Lower leg skin (tissue), 4 donors: ENCODE measurements at places on chromosomes 4 and X.
A peak's percentile ranks its signal among the peaks of the same experiment; 100 is the strongest.

GRCh38 chr4:139978692-139979091 lies 175.3 kb downstream of the MAML3 start:
- no peak for DNase-seq

- no peak for DNase-seq
Measured at GRCh38 chrX:42384956-42385355, 393.0 kb downstream of the PPP1R2C start.

- DNase-seq: no peak
Measured at GRCh38 chr4:54440394-54441136, 211.5 kb downstream of the PDGFRA start.

DNA sequence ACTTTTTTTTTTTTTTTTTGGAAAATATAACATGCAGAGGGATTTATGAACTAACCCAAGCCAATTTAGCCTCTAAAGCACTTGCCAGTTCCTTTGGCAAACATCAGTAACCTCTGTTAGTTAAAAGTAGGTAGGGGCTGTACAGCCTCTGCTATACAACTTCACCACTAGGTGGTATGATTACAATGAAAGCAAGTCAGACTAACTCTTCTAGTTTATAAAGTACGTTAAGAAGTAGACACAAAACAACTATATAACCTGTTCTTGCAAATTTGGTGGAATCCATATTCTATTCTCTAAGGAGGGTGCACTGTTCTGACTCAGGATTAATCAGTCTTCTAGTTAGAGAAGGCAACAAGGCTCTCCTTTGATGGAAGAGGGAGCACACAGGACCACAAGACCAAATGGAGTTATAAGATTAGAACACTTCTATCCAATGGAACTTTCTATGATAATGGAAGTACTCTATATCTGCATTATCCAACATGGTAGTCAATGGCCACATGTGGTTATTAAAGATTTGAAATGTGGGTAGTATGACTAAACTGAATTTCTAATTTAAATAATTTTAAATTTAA lies 12.8 kb downstream of the AIMP1 start:
- no peak for DNase-seq

- DNase-seq: no peak
Measured at GRCh38 chr4:158824425-158825274, 55.8 kb downstream of the FNIP2 start.

- DNase-seq: no peak
Measured at GRCh38 chrX:112687189-112687691, 7.5 kb upstream of the LHFPL1 start.

DNA sequence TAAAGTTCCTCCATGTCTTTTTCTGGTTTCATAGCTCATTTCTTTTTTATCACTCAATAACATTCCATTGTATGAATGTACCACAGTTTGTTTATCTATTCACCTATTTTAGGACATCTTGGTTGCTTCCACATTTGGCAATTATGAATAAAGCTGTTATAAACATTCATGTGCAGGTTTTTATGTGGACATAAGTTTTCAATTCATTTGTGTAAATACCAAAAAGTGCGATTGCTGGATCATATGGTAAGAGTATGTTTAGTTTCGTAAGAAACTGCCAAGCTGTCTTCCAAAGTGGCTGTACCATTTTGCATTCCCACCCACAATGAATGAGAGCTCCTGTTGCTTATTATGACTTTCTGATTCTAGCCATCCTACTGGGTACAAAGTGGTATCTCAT lies 36.3 kb upstream of the ZFX start:
- DNase-seq: no peak

DNA sequence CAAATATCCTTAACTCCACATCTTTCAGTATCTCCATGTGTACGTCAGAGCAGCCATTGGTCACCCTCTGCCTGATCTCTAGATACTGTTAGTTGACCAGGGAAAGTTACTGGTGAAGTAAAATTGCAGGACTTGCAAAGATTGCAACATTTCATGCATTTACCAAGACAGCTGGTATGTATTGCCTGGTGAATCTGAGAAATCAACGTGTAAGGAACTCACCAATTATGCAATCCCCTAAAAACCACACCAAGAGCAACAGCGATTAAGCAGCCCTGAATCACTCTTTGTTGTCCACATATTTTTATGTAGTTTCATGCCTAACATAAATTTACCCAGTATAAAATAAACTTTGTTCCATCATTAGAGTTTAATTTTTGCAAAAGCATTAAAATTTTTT lies 271.2 kb downstream of the NLGN4X start:
- DNase-seq: no peak

DNA sequence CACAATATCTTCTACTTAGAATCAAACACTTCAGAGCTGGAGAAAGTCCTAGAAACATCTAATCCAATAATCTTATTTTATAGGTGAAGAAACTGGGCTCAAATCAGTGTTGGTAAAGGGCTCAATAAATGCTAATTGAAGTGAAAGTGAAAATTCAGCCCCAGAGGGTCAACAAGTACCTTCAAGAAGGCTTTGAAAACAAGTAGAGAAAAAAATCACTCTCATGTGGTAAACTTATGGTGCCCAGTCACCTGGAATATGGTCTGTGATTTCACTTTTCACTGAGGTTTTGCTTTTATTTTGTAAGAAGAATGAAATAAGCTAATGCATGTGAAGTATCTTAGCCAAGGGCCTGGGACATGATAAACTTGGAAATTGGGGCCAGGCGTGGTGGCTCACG lies 29.1 kb upstream of the EIF4E start:
- DNase-seq: no peak

DNA sequence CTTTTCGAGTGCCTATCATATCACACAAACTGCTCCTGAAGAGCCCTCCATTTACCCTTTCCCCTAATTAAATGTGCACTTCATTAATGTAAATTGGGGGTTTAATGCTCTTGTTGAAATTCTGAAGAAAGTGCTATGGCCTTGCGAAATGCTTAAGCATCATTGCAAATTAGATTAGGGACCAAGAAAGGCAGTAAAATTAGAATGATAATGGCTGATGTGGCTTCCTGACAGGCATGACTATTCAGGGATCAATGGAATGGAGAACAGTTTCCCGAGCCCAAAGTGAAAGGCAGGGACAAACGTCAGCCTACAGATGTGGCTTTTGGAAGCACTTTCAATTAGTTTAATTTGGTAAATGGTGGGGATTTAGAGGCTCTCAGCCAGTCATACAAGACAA lies 120.1 kb downstream of the NKX6-1 start:
- no peak for DNase-seq

DNA sequence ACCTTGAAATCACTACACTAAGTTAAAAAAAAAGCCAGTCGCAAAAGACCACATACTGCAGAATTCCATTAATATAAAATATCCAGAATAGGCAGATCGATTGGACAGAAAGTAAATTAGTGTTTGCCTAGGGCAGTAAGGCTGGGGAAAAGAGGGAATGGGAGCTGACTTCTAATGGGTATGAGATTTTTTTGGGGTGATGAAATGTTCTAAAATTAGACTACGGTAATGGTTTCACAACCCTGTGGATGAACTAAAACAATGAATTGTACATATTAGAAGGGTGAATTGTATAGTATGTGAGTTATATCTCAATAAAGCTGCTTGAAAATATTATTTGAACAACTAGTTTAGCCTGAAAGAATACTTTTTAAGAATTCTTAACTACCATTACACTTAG lies 6.7 kb upstream of the GPRIN3 start:
- no peak for DNase-seq

- no peak for DNase-seq
Measured at GRCh38 chr4:24565054-24565453, 19.3 kb downstream of the DHX15 start.

DNA sequence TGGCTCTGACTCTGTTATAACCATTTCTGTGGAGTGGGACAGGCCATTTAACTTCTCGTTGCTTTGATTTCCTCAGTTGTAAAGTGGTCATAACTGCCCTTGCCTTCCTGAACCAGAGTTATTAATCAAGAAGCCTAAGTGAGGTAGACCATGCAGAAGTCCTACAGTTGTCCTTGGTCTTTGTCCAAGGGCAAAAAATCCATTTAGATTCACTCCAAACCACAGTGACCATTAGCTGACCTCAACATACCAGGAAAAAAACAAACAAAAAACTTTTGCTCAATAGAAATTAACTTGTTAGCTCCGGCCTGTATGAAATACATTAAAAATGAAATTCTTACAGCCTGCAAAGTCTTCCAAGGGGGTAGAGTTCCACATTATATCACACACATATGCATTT lies 52.7 kb downstream of the TBC1D9 start:
- DNase-seq: no peak

GRCh38 chrX:102712216-102712966 lies at the start of gene GPRASP2:
TSS of gene GPRASP2 (plus strand) at chrX:102712448. CDS start at chrX:102714870, 2,422 bp downstream.
- DNase-seq: peak; percentile 14

GRCh38 chrX:54776061-54776460 lies 22.0 kb downstream of the ITIH6 start:
- DNase-seq: no peak

- no peak for DNase-seq
Measured at GRCh38 chr4:21452931-21453330, 495.6 kb downstream of the KCNIP4 start.

DNA sequence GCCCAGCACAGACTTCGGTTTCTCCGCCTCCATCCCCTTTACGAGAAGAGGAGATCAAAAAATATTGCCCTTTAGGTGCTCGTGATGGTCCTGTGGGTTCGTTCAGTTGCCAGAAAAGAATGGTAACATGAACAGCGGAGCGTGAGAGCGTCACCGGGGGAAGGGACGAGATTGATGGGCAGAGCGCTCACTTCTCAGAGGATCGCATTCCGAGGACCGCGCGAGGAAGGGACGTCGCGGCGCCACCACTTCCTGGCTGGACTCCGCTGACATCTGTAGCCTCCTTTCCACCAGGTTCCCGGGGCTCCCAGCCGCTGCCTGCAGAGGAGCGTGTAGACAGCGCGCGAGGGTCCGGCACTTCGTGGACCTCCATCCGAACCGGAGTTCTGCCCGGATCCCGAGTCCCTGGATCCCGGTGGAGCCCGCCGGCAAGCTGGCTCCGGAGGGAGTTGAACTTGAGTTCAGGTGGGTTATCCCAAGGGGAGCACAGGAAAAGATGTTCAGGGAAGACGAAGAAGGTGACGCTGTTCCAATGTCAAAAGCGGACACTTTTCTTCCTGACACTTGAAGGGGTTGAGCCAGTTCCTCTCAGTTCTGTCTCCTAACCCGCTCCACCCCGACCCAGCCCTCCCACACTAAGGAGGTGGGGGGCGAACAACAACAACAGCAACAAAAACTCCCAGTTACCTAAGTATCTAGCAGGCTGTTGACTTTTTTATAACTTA lies 484 bp downstream of the GALNTL6 start:
- no peak for DNase-seq

DNA sequence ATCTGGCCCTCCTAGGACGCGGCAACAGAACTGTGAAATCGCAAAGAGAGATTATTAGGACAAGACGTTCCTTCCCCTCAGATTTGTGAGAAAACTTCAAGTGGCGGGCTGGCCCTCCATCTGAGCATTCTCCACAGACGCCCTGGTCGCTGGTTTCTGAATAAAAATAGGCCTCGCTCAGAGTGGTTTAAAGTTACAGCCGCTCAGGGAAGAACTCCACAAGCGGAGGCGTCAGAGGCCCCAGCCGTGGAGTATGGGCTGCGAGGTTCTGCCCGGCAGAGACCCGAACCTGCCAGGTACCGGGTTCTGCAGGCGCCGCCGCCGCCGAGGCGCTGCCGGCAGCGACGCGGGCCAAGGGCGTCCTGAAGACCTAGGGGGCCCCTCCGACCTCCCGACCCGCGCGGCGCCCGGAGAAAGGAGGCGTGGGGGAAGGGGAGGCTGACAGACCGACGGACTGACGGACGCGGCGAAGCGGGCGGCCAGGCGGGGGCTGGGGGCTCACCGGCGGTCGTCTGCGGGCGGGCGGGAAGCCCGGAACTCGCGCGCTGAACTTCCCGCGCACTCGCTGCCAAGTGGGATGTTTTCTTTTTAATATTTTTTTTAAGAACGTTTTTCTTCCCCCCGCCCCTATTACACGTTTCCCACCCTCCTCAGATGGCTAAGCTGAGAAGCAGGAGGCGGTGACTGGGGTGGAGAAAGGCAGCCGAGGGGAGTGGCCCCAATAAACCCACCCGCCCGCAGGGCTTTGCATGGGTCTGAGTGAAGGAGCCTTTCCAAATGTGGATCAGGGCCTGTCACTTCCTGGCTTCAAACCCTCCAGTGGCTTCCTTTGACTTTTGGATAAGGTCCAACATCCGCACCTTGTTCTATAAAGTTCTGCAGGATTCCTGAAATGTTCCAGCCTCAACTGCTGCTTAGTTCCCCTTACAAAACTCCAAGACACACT lies at the start of gene PABPC4L:
PABPC4L (minus strand) TSS at position 574 of the 946 bp plus-strand sequence. CDS start 770 bp downstream, outside the sequence.
- peak; percentile 83 for DNase-seq

DNA sequence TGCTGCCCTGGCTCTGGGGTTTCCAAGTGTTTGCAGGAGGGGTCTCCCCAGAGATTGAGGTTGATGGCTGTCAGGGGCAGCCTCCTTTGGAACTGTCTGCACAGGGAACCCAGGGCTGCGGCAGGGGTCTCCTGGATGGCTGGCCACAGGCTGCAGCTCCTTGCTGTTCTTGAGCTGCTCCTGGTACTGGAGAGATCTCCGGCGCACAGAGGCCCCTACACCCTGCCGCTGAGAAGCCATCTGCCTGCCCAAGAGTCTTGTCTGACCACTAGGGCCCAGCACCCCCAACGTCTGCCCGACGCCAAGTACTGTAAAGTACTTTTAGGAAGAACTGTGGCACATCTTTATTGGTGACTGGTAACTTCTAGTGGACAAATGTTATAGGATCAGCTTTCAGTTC lies 13.5 kb downstream of the STIM2 start:
- no peak for DNase-seq

DNA sequence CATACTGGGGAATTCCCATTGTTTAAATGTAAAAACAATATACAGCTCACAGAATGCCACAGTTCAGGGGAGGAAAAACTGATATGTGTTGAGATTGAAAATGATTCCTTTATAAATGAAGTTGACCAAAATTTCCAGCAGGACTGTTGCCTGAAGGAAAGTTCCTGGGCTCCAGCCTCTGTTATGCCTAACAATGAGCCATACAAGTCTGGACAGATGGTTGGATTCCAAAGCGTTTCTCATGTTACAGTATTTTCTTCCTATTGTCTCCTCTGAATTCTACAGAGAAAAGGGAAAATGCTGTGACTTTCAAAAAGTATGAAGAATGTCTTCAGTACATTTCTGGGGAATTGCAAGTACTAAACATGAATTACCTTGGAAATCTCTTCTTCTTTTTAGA lies 73.3 kb downstream of the ALPK1 start:
- no peak for DNase-seq

- no peak for DNase-seq
Measured at GRCh38 chr4:104424989-104425388, 69.7 kb downstream of the CXXC4 start.

GRCh38 chrX:102546828-102547493 lies 30.4 kb upstream of the TMSB15A start:
- no peak for DNase-seq

DNA sequence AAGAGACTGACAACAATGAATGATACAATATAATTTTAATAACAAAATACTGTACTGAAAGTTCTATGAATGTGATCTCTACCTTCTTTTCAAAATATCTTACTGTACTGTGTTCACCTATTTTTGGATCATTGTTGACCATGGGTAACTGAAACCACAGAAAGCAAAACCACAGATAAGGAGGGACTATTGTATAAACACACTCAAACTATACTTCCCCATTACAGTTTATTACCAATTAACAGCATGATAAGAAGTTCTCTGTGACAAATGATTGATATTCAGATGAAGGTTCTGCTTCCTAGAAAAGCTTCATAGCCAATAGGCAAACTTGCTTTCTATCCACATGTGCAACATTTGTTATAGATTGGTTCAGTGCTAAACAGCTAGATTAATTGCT lies 50.1 kb downstream of the GABRG1 start:
- no peak for DNase-seq
